ENCODE measurements at places on chromosomes 13 and 19. TPM values are rescaled to one million over a fixed set of nuclear protein-coding genes. Genes with fewer than 3 reads are reported as not detected.
A peak's percentile ranks its signal among the peaks of the same experiment; 100 is the strongest.

GRCh38 chr19:35030257-35031071 is at the start of gene SCN1B:
Gene SCN1B, plus strand, starts transcription at chr19:35030470. Its CDS starts 351 bp downstream, at chr19:35030821.
- DNase-seq = peak; percentile 50
- no peak within 1 kb of the TSS for H3K27ac ChIP-seq
- H3K36me3 ChIP-seq = peaks cover 18% of the 10 kb centered on the region
- peak within 1 kb of the TSS; percentile 68 for H3K4me3 ChIP-seq
- peaks cover 7% of the 10 kb centered on the region for H3K4me1 ChIP-seq

DNA sequence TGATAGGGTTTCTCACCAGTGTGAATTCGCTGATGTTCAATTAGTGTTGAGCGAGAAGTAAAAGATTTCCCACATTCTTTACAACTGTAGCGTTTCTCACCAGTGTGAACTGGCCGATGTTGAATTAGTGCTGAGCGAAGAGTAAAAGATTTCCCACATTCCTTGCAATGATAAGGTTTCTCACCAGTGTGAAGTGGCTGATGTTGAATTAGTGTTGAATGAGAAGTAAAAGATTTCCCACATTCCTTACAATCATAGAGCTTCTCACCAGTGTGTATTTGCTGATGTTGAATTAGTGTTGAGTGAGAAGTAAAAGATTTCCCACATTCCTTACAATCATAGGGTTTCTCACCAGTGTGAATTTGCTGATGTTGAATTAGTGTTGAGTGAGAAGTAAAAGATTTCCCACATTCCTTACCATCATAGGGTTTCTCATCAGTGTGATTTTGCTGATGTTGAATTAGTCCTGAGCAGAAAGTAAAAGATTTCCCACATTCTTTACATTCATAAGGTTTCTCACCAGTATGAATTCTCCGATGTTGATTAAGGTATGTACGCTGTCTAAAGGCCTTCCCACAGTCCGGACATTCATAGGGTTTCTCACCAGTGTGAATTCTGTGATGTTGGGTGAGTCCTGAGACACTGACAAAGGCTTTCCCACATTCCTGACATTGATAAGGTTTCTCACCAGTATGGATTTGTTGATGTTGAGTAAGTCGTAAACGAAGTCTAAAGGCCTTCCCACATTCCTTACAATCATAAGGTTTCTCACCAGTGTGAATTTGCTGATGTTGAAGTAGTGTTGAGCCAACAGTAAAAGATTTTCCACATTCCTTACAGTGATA is 24.0 kb downstream of the ZNF850 start:
- DNase-seq = no peak
- H3K36me3 ChIP-seq = peaks cover 85% of the 10 kb centered on the region
- H3K4me3 ChIP-seq = no peak overlapping the region
- no peaks in the 10 kb centered on the region for H3K27me3 ChIP-seq

GRCh38 chr19:48069435-48069834 is 25.6 kb upstream of the CABP5 start:
- H3K4me3 ChIP-seq = no peak overlapping the region
- H3K4me1 ChIP-seq = no peaks in the 10 kb centered on the region
- H3K27ac ChIP-seq = no peak overlapping the region
- H3K36me3 ChIP-seq = no peaks in the 10 kb centered on the region

GRCh38 chr13:79631051-79631659 is 150.2 kb downstream of the NDFIP2 start:
- peaks cover 31% of the 10 kb centered on the region for H3K4me1 ChIP-seq
- H3K27ac ChIP-seq = no peak overlapping the region
- H3K27me3 ChIP-seq = no peaks in the 10 kb centered on the region
- no peaks in the 10 kb centered on the region for H3K36me3 ChIP-seq
- no peak for DNase-seq

DNA sequence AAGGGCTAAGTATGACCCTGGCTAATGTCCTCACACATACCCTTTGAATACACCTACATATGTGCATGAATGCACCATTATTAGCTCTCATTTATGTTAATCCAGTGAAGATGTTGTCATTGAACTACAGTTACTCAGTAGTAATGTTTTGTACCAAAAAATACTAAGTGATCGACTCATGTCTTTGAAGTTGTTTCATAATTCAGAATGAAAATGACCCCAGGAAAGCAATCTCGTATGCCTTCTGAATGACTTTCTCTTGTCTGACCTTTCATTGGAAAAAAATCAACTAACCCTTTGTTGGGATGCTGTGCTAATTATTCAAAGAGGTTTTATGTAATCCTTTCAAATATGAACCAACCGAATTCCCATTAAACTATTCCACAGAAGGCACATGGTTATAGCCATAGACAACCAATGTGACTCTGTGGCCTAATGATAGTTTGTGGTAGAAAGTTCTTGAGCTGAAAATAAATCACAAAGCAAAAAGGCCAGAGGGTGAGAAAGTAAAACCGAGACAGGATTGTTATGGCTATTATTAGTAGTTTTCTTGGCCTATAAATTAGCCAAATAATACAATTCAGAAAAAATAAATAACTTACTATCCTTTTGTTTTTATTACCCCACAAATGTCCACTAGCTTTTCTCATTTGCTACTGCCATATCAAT is 86.8 kb upstream of the STARD13 start:
- no peaks in the 10 kb centered on the region for H3K27me3 ChIP-seq
- no peak for DNase-seq
- H3K4me3 ChIP-seq = no peak overlapping the region
- H3K4me1 ChIP-seq = peaks cover 13% of the 10 kb centered on the region
- H3K36me3 ChIP-seq = no peaks in the 10 kb centered on the region

DNA sequence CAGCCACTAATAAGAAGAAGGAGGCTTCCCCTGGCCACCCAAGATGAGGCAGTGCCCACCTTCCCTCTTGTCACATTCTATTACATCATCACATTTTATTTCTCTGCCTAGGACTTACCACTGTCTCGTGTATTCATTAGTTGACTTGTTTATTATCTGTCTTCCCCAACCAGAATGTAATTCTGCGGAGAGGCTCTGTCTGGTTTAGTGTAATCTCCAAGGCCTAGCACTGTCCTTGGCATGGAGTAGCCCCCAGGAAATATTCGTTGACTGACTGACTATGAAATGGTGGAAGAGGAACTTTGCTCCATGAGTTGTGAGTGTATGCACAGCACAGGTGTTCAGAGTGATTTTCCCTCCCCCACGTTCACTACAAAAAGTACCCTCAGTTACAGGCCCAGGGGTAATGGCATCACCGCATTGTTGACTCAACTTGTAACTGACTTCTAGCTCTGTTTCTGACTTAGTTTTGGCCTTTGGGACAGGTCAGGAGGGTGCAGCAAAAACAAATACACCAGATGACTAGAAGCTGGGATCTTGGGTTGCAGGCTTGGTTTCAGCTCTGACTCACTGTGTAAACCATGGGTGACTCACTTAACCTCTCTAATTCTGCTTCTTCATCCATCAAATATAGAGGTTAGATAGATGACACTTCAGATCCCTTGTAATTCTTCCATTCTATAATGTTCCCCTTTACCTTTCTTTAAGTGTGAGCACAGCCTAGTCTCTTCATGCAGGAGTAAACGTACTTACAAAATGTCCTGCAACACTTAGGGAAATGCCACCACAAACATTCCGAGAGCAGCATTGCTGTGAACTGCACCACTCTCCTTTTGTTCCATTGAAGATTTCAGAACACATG is 229.7 kb downstream of the KCNRG start:
- H3K27ac ChIP-seq = no peak overlapping the region
- peaks cover 6% of the 10 kb centered on the region for H3K4me1 ChIP-seq
- DNase-seq = no peak
- H3K4me3 ChIP-seq = no peak overlapping the region
- no peaks in the 10 kb centered on the region for H3K27me3 ChIP-seq
- H3K36me3 ChIP-seq = no peaks in the 10 kb centered on the region

GRCh38 chr19:33771384-33772101 is 25.1 kb upstream of the KCTD15 start:
- peaks cover 2% of the 10 kb centered on the region for H3K36me3 ChIP-seq
- H3K27me3 ChIP-seq = peaks cover 25% of the 10 kb centered on the region
- DNase-seq = peak; percentile 73
- H3K4me1 ChIP-seq = no peaks in the 10 kb centered on the region

GRCh38 chr13:96500953-96501352 is 411.0 kb downstream of the HS6ST3 start:
- no peaks in the 10 kb centered on the region for H3K36me3 ChIP-seq
- H3K27me3 ChIP-seq = peaks cover 2% of the 10 kb centered on the region
- H3K27ac ChIP-seq = no peak overlapping the region
- DNase-seq = no peak
- peaks cover 3% of the 10 kb centered on the region for H3K4me1 ChIP-seq
- no peak overlapping the region for H3K4me3 ChIP-seq

SLC7A10 gene
- total RNA-seq = 0.91 TPM

KANK3 gene
- total RNA-seq = 2.3 TPM

Data from mesothelial cell of epicardium (in vitro differentiated cells).